Smooth muscle cell of the umbilical artery (primary cell): ENCODE measurements at places on chromosomes 7 and 10. TPM values are rescaled to one million over a fixed set of nuclear protein-coding genes. Genes with fewer than 3 reads are reported as not detected.

The NUDT13 gene
- total RNA-seq: 0.30 and 1.1 TPM in 2 replicates

The CCL24 gene
- total RNA-seq: not detected in 2 replicates

The AP4M1 gene
- total RNA-seq: 26.1 and 40.4 TPM in 2 replicates

The CYP26C1 gene
- total RNA-seq: 0.09 TPM in 1 of 2 replicates, not detected in the other

The WDR11 gene
- total RNA-seq: 99.2 and 111 TPM in 2 replicates

The PODXL gene
- total RNA-seq: 0.59 and 3.5 TPM in 2 replicates

The CTAGE4 gene
- not detected in 2 replicates for total RNA-seq

The LIPF gene
- not detected in 2 replicates for total RNA-seq

The ADCY1 gene
- 0.23 and 0.30 TPM in 2 replicates for total RNA-seq

The SPDYE1 gene
- total RNA-seq: not detected in 2 replicates

The TRAPPC14 gene
- 5.9 and 8.3 TPM in 2 replicates for total RNA-seq

The NPC1L1 gene
- total RNA-seq: under 0.01 TPM in 1 of 2 replicates, not detected in the other

The TSPAN15 gene
- 10.1 and 35.0 TPM in 2 replicates for total RNA-seq

The ALOX5 gene
- total RNA-seq: not detected in 2 replicates

The RAB19 gene
- total RNA-seq: not detected in 2 replicates

The SLC26A5 gene
- total RNA-seq: not detected in 2 replicates

The FBXO24 gene
- 0.30 and 0.32 TPM in 2 replicates for total RNA-seq

The ACTL6B gene
- not detected in 2 replicates for total RNA-seq

The LIPK gene
- total RNA-seq: not detected in 2 replicates

The EFCAB10 gene
- total RNA-seq: 0.32 TPM in 1 of 2 replicates, not detected in the other

The THNSL1 gene
- total RNA-seq: 3.9 and 6.1 TPM in 2 replicates

The CRTAC1 gene
- total RNA-seq: under 0.01 TPM in 1 of 2 replicates, not detected in the other

The CREB5 gene
- total RNA-seq: 1.8 and 4.5 TPM in 2 replicates

The PROSER2 gene
- 0.92 and 1.8 TPM in 2 replicates for total RNA-seq

The SYNPO2L gene
- 0.42 TPM in 1 of 2 replicates, not detected in the other for total RNA-seq
